Activated CD4-positive, CD25-positive, alpha-beta regulatory T cell (primary cell): ENCODE measurements at places on chromosomes 6 and 20.

DNA sequence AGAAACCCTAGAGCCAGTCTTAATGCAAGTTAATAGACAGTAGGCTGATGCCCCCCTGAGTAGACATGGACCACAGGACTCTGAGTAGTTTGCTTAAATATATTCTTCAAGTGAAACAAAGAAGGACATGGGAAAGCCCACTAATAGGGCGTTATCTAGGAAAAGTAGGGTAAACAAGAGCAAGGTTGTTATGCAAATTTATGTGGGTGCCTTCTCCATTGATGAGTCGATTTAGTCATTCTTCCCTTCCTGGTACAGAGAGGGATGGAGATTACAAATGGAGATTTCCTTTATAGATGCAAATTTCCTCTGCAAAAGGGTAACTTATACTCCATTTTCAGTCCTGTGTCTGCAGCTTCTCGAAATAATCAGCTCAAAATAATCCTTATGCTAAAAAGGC lies 262.0 kb downstream of the CD83 start:
- no peak for DNase-seq

DNA sequence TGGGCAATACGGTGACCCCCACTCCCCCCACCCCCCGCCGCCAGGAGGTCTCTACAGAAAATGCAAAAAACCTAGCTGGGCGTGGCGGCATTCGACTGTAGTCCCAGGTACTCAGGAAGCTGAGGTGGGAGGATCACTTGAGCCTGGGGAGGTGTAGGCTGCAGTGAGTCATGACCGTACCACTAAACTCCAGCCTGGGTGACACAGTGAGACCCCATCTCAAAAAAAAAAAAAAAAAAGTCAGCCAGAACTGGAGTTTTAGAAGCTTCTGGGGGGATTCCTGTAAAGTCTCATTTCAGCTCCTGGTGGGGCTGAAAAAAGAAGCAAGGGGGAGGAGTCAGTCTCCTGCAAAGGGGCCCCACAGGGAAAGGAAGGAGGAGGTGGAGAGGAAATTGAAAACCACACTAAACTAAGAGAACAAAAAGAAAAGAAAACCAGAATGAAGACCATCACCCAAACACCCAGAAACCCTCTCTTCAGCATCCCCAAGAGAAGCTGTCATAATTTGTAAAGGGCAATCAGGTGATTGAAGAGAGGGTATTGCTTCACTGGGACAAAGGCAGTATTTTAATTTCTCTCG lies 50.4 kb downstream of the NOL4L start:
- DNase-seq = peak; percentile 16

- no peak for DNase-seq
Measured at GRCh38 chr6:25462235-25462897, 183.2 kb downstream of the CARMIL1 start.

- no peak for DNase-seq
Measured at GRCh38 chr20:51596668-51597388, 54.3 kb upstream of the NFATC2 start.
